Activated T-cell treated with anti-CD3 and anti-CD28 coated beads for 1 hour (primary cell): ENCODE measurements at places on chromosomes 13 and 19.

- DNase-seq = no peak
Measured at GRCh38 chr13:112658808-112659207, 31.0 kb upstream of the ATP11A start.

GRCh38 chr13:97979556-97979955 is 26.1 kb downstream of the IPO5 start:
- DNase-seq = no peak

DNA sequence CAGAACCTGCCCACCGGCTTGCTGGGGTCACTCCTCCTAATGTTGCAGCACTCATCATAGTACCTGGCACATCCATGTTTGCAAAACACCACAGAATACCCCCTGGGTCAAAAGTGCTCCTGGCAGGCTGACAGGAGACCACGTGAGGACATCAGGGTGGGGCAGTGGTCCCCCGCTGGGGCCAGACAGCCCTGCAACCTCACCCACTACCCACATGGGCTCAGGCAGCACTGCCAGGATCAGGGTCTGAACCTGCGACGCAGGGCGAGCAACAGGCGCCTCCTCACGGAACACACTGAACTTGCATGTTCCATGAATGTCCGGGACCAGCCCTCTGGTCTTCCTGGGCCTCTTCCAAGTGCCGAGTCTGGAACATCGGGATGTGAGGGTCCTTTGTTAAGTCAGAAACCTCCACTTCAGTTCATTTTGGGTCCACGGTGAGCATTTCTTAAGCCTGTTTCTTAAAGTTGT is 1.4 kb upstream of the SLC7A9 start:
- no peak for DNase-seq

DNA sequence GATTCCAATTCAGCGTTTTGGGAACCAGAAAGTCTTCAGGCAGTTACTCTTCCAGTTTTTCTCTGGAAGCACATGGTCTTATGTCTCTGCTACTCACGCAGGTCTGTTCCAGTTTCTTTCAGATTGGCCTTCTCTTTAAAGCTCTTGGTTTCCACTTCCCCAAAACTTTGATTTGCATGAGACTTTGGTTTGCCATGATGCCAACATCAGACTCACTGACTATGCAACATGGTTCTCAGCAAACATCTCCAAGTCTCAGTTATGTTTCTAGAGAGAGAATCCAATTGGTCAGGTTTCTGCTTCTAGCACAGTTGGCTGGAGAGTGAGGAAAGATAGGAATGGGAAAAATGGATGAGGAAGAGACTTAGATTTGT is 3.1 kb downstream of the AKAP11 start:
- no peak for DNase-seq

GRCh38 chr19:29118389-29118788 is 94.6 kb downstream of the UQCRFS1 start:
- no peak for DNase-seq

- DNase-seq = no peak
Measured at GRCh38 chr19:53812335-53812734, 11.8 kb downstream of the NLRP12 start.

GRCh38 chr13:36298535-36299068 is 988 bp upstream of the CCDC169 start:
- DNase-seq = no peak

- no peak for DNase-seq
Measured at GRCh38 chr13:83881917-83882605, at the start of gene SLITRK1. TSS of gene SLITRK1 (minus strand) at chr13:83882474. CDS start at chr13:83881507, 967 bp downstream.

DNA sequence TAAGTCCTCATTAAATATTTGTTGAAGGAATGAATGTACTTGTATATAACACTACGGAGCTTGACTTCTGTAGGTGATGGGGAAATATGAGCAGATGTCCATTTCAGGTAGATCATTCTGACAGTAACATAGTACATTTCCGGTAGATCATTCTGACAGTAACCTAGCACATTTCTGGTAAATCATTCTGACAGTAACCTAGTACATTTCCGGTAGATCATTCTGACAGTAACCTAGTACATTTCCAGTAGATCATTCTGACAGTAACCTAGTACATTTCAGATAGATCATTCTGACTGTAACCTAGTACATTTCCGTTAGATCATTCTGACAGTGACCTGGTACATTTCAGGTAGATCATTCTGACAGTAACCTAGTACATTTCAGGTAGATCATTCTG is 2.5 kb downstream of the PHF11 start:
- DNase-seq = no peak

- DNase-seq = no peak
Measured at GRCh38 chr13:75669706-75670105, 33.6 kb downstream of the LMO7 start.

DNA sequence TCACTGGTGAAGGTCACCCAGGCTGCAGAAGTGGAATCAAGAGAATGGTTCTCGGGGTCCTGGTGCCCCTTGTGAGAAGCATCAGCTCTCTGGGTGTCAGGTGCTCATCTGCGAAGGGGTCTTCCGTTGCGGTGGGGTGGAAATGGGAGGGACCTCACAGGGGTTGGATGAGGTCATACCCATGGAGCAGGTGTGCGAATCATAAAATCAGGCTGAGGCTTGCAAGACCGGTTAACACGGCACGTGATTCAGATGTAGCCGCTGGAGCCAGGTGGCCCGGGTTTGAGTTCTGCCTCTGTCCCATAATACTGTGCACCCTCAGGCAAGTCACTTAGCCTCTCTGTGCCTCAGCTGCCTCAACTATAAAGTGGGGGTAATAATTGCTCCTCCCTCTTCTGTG is 3.9 kb upstream of the KLK15 start:
- no peak for DNase-seq

GRCh38 chr19:9785367-9786331 is 17.1 kb upstream of the ZNF846 start:
- peak; percentile 99 for DNase-seq

DNA sequence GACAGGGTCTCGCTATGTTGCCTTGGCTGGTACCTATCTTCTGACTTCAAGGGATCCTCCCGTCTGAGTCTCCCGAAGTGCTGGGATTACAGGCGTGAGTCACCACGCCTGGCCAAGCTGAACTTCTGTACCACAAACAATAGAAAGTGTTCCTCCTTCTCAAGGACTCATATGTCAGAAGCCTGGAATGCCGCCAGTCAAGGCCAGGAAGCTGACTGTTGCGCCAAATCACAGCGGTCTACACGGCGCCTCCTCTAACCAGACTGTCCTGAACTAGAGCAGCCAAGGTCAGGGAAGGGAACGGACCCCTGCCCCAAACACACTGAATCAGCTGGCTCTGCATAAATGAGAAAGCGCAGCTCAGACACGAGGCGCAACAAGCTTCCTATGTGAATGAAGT is 14.6 kb downstream of the RAB20 start:
- DNase-seq = no peak

- no peak for DNase-seq
Measured at GRCh38 chr13:110303644-110304043, 3.3 kb downstream of the COL4A1 start.

GRCh38 chr13:109427148-109427547 is 359.2 kb downstream of the IRS2 start:
- no peak for DNase-seq

DNA sequence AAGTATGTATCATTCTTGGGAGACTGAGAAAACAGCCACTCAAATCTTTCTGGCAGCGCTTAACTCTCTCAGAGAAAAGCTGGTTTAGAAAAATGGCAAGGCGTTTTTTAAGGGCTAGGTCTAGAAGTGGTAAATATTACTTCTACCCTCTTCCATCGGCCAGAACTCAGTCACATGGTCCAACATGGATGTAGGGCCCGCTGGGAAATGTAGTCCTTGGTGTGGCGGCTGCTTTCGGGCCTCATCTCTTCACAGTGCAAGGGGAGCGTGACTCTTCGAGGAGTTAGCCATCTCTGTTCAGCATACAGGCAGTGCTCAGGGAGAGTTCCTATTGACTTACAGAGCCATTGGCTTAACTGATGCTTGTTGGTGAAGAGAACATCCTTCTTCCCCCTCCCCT is 6.3 kb downstream of the VSTM2B start:
- no peak for DNase-seq

- no peak for DNase-seq
Measured at GRCh38 chr13:94303644-94304174, 175.8 kb downstream of the DCT start.

DNA sequence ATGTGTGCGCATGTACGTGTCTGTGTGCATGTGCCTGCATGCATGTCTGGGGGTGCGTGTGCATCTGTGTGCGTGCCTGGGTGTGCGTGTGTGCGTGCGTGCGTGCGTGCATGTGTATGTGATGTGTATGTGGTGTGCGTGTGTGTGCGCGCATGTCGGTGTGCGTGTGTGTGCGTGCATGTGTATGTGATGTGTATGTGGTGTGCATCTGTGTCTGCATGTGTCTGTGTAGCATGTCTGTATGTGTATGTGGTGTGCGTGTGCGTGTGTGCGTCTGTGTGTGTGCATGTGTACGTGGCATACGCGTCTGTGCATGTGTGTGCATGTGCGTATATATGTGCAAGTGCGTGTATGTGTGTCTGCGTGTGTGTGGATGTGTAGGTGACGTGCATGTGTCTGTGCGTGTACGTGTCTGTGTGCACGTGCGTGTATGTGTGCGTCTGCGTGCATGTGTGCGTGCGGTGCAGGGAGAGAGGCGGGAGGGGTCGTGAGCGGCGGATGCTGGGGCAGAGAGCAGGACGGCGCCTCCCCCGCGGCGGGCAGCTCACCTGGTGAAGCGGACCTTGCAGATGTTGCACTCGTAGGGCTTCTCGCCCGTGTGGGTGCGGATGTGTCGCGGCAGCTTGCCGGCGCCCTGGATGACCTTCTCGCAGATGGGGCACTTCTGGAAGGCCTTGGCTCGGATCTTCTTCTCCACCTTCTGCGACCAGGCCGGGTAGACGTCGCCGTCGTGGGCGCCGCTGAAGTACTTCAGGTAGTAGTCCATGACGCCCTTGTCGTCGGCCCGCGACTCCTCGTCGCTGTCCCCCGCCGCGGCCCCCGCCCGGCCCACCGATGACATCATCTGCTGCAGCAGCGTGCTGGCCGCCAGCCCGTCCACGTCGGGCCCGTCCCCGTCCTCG is 13.0 kb downstream of the ZBTB7A start:
- no peak for DNase-seq

GRCh38 chr19:16942583-16942982 is 53.8 kb downstream of the F2RL3 start:
- no peak for DNase-seq

DNA sequence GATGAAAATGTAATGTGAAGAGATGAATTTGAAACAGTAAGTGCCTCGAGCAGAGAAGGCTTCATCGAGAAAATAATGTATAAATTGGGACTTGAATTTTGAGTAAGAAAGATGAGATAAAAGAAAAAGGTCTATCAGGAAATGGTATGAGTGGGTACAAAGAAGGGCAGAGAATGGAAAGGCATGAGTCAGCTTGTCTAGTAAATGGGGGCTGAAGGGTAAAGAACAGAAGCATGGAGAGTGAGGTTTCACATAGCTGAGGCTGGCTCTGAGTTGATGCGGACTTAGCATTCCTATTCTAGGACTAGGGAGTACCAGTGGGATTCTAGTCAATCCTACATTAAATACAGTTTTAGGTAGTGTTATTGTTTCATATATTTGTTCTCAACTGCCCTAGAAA is 85.8 kb downstream of the ZC3H13 start:
- DNase-seq = no peak

DNA sequence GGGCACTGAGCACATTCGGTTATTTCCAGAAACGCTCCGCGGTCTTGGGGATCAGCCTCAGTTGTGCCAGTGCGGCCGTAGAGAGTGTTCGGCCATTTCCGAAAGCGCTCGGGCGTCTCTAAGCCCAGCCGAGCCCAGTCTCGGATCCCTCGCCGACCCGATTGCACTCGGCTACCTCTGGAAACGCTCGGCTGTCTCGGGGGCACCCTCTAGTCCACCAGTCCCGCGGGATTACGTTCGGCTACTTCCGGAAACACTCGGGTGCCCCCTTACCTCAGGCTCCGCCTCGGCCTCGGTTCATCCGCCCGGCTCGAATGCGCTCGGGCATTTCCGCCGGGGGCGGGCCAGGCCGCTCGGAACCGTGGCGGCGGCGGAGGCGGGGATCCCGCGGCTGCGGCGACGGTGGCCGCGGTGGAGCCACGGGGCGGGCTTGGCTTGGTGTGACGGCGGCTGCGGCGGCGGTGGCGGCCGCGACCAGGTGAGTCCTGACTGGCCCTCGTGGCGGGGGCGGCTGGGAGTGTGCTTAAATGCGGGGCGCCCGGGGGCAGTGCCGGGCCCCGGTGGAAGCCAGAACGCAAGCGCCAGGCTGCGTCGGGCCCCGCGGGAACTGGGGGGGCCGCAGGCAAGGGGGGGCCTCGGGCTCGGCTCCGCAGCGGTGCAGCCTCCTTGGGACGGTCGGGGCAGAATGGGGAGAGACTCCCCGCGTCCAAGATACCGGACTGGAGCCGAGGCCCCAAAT is at the start of gene PIK3R2:
Gene PIK3R2, plus strand, starts transcription at position 347 of the 739 bp plus-strand sequence. CDS start 2,717 bp downstream, outside the sequence.
- peak; percentile 99 for DNase-seq

DNA sequence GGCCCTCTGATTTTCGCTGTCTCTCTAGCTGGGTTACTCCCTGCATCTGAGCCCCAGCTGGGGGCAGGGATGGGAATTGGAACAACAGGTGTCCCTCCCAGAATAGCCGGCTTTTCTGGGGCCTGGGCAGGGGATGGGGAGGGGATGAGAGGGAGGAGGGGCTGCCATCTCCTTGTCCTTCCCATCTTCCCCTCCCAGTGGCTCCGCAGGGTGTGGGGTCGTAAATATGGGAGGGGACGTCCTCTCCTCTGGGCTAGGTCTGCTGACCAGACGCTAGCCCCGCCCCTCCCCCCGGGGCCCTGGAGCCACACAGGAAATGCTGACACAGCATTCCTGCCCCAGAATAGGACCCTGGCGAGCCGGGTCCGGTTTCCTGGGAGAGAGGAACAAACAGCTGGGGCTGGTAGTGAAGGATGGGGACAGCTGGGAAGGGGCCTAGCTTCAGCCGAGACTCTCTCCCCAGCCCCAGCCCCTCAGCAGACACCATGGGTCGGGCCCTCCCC is 1.1 kb downstream of the RYR1 start:
- DNase-seq = no peak

DNA sequence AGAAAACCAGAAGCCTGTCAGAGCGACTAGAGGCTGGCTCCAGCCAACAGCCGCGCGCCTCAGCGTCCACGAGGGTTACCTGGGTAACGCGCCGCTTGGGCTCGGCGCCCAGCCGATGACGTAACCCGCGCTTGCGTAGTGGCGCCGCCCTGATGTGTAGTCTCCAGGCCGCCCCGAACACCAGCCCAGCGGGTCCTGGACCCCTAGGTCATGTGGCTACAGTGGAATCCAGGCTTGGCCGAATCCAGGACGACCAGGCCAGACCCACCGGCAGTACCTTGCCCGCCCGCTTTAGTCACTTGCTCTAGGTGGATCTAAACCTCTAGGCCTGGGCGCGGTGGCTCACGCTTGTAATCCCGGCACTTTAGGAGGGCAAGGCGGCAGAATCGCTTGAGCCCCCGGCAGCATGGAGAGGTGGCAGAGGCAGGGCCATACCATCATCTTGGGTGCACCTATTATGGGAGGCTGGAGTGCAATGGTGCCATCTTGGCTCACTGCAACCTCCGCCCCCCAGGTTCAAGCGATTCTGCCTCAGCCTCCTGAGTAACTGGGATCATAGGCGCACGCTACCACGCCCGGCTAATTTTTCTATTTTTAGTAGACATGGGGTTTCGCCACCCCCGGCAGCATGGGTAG is 7.2 kb upstream of the ZNF606 start:
- peak; percentile 25 for DNase-seq

- no peak for DNase-seq
Measured at GRCh38 chr13:113886561-113887112, 22.8 kb upstream of the GAS6 start.
